ENCODE measurements at places on chromosomes 7 and 10.

DNA sequence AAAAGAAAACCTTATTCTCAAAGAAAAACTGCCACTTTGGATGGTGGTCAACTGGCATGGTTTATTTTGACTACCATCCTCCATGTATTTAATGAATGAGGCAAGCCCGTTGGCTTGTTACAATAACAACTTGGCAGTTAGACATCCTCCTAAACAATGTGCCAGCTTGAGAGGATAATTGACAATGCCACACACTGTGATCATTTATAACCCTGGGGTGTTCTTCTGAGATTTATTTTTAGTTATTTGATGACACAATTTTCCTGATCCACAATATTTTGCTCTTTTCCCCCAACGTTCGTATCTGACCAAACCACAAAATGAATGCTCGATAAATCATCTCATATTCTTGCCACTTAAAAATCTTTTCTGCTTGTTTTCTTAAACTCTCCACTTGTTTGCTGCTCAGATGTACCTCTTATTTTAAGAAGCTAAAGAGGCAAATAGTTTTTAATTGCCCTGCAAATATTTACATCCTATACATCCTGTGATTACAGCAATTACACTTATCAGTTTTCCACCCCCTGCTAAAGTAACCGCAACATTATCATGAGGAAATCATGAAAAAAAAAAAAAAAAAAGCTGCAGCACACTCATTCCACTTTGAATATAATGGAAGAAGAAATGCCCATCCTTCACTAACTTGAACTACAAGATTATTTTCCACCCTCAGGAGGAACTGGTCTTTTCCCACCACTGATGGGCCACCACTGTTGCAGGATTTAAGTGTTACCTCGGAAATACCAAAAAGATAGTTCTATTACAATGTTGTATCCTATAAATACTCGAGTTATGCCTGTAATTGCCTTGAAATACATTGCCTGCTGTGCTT lies 119.9 kb downstream of the MBL2 start:
- no peak for DNase-seq

- no peak for DNase-seq
Measured at GRCh38 chr10:78515038-78515872, 481.6 kb downstream of the RPS24 start.

- DNase-seq: no peak
Measured at GRCh38 chr7:142636751-142637150, 112.5 kb upstream of the PRSS1 start.

DNA sequence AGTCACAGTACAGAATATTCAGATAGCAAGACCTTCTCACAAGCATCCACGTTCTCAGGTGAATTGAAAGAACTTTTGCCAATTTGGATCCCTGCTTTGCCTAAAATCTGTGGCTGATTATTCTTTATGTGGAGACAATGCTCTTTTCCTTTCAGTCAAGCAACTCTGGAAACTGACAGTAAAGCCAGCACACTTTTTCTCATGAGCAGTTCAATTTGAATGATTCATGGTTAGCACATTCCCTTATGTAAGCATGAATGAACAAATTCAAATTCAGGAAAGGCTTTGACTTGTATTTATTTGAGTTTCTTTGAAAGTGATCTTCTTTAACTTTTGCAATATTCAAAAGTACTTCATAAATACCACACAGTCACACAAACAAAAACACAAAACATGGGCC lies 57.6 kb downstream of the MEOX2 start:
- DNase-seq: no peak

GRCh38 chr10:75431180-75432111 lies at the start of gene LRMDA:
LRMDA (plus strand) TSS chr10:75431624.
- DNase-seq: no peak

DNA sequence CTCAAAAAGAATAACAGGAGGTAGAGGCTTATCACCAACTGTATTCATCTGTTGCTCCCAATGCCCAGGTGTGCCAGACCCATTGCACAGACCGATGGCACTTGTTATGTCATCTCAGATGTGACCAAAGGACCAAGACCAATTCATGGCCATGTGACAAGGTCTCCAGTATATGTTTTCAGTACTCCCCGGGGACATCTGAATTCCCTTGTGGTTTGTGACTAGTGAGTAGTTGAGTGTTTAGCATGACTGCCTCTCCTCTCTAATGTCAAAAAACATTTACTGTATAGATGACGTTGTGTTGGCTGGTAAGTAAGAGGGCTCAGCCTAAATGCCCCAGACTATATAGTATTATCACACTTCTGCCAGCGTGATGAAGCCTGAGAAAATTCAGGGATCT lies 202.1 kb upstream of the SMIM30 start:
- no peak for DNase-seq

DNA sequence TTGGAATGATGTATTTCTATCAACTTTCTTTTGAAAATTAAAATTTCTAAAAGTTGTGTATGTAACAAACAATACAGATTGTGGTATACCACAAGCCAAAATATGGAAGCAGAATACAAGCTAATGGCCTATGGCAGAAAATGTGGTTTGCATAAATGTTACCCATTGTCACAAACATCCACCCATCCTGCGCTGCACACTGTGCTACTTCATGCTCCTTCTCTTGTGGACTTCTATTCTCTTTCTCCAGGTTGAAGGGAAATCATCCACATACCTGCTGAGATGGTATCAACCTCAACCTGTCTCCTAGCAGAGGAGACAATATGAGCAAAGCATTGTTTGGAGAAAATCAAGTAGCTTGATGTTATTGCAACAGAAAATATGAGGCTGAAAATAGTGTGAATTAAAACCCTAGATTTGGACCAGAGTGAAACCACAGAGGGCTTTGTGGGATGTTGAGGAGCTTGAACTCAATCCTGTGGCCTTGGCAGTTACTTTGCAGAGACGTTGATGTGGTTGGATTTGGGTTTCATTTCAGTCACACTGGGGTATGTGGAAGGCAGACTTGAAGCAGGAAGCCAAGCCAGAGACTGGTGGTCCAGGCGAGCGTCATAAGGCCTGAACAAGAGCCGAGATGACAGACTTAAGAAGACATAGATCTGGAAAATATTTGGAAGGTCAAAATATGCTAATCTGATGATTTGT lies 63.8 kb downstream of the ICA1 start:
- DNase-seq: no peak

DNA sequence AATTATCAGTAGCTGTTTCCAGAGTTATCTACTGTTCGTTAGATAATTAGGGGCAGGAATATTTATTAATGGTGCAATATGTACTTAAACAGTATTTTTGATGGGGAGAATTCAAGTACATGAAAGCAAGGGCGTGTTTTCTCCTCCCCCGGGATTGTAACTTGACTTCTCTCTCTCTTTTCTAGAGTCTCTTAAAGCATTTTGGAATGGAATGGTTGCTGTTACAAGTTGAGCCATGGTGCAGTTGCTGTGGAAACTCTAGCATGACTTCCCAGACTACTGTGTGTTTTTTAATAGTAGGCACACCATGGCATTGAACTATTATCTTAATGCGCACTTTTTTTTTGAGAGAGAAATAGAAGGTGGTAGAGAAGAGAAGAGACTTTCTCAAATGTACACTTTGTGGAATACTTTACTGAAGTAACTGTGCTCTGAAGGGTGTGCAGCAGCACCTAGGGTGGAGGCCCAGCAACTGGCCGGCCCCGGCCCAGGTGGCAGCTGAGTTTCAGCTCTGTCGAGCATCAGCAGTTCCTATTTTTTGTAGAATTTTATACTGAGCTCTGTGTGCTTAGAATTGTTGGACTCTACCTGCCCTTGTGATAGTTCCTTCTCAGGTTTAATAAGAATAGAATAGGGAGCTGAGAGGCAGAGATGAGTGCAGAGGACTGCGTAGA lies 64.4 kb downstream of the CCNY start:
- no peak for DNase-seq

DNA sequence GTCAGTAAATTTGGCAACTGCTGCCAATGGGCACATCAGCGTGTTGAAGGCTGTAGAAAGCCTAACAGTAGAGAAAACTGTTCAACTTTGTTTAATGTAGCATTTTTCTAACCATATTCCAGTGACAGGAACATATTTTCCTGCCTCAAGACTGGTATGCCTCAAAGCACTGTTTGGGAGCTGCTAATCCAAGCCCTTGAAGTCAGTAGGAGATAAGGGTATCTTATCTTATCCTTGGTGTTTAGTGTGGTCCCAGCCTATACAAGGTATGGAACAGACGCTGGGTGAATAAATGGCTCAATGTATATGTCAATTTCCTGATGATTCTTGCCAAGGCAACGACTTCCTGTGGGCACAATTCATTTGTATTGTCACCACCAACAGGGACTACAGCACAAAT lies 97.5 kb upstream of the CREB5 start:
- no peak for DNase-seq
